ENCODE measurements at places on chromosomes 4 and X. TPM values are rescaled to one million over a fixed set of nuclear protein-coding genes. Genes with fewer than 3 reads are reported as not detected.

CNOT6L gene
- 43.5 TPM for total RNA-seq

WFS1 gene
- total RNA-seq = 103 TPM

DNA sequence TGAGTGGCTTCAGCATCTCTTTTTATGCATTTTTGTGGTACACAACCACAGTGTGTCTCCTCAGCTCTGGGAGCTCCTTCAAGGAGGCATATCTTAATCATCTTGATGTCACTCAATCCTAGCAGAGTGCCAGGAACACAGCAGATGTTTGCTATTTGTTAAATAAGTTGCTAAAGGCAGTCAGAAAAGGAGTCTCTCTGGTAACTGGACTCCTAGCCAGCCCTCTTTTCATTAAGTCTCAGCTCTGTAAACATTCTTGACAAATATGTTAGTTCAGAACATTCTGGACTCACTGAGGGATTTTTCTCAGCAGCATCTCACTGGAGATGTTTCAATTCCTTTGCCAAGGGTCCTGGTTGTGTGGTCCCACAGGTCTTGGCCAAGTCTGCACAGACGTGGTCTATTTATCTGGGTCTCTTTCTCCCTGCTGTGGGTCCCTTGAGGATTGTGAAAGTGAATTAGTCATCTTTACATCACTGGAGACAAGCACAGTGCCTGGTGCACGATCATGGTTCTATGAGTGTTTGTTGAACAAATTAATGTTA lies 20.3 kb upstream of the FAM9C start:
- no peak for DNase-seq
- H3K4me3 ChIP-seq = no peak overlapping the region
- H3K27ac ChIP-seq = no peak overlapping the region
- H3K4me1 ChIP-seq = no peaks in the 10 kb centered on the region
- H3K27me3 ChIP-seq = no peaks in the 10 kb centered on the region

GRCh38 chr4:89561048-89561447 lies 253.4 kb upstream of the GPRIN3 start:
- no peaks in the 10 kb centered on the region for H3K27me3 ChIP-seq
- no peak overlapping the region for H3K4me3 ChIP-seq
- no peaks in the 10 kb centered on the region for H3K4me1 ChIP-seq
- no peak for DNase-seq

DNA sequence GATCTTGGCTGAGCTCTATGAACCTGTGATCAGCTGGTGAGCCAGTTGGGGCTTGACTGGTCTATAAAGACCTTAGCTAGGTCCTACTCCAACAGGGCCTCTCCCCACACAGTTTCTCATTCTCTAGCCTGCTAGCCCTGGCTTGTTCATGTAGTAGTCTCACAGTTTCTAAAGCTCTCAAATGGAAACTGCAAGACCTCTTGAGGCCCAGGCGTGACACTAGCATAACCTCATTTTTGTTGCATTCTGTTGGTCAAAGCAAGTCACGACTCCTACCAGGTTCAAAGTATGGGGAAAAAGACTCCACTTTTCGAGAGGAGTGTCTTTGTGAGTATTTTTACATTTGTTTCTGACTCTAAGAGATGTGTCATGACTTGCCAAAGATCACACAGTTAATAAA lies 50.9 kb downstream of the CEP44 start:
- no peak overlapping the region for H3K4me3 ChIP-seq
- no peak overlapping the region for H3K27ac ChIP-seq
- H3K27me3 ChIP-seq = no peaks in the 10 kb centered on the region

All from left lung (tissue), 14 donors.